ENCODE measurements at places on chromosomes 11 and 22.

DNA sequence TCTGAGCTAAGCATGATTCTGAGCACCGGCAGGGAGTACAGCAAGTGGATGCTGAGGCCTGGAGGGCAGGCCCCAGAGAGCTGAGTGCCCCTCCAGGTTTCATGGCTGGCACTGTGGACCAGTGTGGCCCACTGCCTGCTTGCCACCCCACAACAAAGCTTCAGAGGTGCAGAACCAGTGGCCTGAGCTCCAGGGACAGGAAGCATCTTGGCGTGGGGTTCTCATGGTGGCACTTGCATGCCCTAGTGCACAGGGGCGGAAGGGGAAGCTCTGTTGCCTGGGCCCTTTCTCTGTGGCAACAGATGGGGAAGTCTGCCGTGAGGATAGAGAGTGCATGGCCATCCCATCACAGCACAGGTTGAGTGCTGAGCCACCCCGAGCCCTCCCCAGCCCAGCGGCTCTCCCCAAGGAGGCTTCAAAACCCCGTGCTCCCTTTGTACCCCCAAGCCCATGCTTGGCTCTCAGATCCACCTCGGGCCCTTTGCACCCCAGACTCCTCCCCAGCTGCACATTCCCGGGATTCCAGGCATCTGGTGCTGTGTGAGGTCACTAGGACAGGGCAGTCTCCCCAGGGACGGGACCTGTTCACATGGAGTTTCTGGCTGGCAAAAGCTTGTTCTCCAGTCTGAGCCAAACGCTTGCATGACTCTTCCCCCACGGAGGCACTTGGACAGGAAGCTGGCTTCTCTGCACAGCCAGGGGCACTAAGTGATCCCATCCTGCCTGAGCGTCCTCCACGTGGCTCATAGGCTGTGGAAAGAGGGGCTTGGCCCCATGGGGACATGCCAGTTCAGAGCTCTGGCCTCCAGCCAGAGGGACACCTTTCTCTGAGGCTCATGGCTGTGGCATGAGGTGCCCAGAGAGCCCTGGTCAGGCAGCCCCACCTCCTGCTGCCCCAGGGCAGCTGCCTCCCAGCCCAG is 4.2 kb downstream of the SLC25A1 start:
- DNase-seq, result peak; percentile 89

DNA sequence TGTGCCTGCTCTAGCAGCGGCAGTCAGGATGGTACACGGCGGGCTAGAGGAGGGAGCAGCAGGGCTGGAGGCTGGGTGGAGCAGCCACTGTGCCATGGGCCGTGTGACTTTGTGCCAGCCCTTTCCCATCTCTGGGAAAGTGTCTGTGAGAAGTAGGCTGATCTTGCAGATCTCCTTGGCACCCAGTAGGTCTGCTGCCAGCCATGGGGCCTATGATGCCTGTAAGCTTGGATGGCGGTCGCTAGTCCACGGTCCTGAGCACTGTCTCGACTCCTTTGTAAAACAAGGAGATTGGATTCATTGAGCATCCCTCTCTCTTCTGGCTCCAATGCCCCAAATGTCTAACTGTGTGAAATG is 22.6 kb downstream of the AMPD3 start:
- DNase-seq, result no peak

GRCh38 chr22:24871611-24872205 is 65.7 kb downstream of the SGSM1 start:
- no peak for DNase-seq

DNA sequence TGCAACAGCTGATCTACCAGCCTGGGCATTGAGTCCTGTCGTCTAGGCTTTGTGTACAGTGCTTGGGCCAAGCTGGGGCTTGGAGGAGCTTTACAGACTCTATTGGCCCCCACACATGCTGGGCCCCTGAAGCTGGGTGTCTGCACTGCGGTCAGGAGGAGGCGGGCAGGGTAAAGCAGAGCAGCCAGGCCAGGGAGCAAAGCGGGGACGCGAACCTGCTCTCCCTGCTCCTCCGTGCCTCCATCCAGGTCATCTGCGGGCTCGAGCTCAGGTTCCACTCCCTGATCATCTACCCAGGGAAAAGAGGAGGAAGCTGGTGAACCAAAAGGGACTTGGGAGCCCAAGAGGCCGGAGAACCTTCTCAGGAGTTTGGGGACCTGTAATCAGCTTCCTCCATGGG is 27.0 kb downstream of the USH1C start:
- DNase-seq, result no peak

GRCh38 chr11:74276581-74276980 is 34.9 kb downstream of the P4HA3 start:
- peak; percentile 64 for DNase-seq

DNA sequence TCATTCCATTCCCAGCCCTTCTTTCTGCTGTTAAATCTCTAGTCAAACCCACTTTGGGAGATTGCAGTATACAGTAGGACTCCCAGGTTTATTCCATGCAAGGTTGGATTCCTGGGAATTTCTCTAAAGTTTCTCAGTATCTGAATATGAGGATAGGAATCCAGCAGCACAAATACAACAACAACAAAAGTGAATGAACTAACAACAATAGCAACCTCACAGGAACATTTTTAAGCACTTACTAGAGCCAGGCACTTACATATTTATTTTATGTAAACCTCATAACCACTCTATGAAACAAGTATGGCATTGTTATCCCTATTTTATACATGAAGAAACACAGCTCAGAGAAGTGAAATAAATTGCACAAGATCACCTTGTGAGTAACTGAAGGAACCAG is 1.9 kb downstream of the MMP7 start:
- peak; percentile 27 for DNase-seq

GRCh38 chr11:86888164-86889000 is 66.8 kb downstream of the FZD4 start:
- DNase-seq, result peak; percentile 55

GRCh38 chr22:23803001-23803819 is 16.4 kb downstream of the SMARCB1 start:
- DNase-seq, result no peak

GRCh38 chr22:44366372-44367300 is 53.9 kb upstream of the SHISAL1 start:
- no peak for DNase-seq

DNA sequence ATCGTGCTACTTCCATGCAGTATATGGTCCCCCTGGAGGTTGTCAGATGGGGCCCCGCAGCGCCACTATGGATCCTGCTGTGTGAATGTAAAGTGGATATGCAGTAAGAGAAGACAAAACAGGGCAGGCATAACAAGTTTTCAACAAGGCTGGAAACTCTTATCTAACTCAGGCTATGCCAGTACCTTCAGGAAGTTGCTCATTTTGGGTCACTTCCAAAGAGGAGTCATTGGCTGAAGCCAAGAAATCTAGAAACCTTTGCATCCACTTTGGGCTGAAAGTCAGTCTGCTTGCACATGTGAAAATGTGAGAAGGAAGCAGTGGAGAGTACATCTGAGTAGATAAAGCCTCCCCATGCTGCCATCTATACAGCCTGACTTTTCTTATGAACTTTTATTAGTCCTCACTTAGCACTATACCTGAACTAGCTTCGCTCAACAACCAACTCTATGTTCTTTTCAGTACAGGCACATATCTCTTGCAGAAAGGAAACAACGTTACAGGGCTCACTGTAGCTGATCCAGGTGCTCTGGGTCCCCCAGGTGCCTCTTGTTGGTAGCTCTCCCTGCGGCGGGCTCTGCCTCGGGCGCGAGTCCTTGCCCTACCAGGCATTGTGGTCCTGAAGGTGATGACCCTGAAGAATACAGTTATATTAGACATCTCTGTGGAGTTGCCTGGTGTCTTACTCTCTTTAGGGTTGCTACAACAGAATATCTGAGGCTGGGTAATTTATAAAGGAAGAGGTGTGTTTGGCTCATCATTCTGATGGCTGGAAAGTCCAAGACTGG is 12.4 kb downstream of the PIWIL3 start:
- peak; percentile 38 for DNase-seq

DNA sequence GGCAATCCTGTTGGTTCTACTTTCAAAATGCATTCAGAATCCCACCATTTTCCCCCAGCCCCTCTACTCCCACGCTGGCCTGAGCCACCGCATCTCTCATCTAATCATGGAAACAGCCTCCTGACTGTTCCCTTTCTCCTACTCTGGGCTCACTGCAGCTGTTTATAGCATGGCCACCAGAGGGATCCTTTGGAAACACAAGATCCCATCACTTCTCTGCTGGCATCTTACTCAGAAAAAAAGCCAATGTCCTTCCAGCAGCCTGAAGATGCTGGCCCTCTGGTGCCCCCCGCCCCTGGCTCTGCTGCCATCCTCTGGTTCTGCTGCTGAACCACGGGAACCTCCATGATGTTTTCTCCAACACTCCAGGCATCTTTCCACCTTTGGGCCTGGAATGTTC is 11.1 kb downstream of the MS4A8 start:
- DNase-seq, result no peak

- DNase-seq, result peak; percentile 41
Observed at GRCh38 chr11:32884770-32885384, 7.7 kb upstream of the QSER1 start.

DNA sequence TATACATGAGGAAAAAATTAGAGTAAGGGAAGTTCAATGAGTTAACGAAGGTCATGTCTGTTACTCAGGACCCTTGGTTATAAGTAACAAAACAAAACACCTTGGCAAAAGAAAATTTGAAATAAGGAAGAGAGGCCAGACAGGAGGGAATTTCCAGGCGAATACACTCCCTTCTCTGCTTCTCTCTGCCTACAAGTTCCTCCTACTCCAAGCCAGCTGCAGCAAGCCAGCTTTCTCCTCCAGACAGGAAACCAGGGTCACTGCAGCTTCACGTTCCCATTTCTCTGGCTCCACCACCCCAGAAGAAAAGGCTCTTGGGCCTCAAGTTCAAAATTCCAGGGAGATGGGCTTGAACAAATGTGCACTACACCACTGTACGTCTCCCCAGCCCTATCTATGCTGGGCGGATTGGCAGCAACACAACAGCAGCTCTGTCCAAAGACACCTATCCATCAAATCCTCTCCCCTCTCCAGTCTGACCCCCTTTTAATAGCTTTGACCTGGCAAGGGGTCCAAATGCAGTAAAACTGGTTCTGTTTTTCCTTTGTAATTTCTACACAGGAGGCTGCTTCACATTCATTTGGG is 27.7 kb downstream of the SMCO4 start:
- no peak for DNase-seq

- no peak for DNase-seq
Observed at GRCh38 chr22:35476341-35476740, 64.3 kb upstream of the RASD2 start.

GRCh38 chr11:3004481-3004880 is 12.4 kb upstream of the NAP1L4 start:
- no peak for DNase-seq

DNA sequence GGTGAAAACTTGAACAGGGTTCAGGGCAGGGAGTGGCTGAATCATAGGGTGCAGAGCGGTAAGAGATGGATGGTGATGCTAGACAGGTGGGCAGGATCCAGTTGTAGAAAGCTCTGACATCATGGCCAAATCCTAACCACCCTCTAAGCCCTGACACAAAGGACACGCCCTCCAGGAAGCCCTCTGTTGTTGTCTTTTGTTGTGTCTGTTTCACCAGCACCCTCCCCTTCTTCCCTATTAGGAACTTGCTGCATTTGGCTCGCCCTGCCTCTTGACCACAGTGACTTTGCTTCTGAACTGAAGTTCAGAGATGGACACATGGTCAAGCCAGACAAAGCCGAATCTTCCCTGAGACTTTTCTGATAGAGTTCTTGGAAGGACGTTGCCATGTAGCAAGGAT is 14.2 kb upstream of the APOL6 start:
- no peak for DNase-seq

- no peak for DNase-seq
Observed at GRCh38 chr22:46196278-46196677, 46.0 kb downstream of the PPARA start.

GRCh38 chr11:96317571-96317970 is 25.4 kb downstream of the MAML2 start:
- DNase-seq, result no peak

DNA sequence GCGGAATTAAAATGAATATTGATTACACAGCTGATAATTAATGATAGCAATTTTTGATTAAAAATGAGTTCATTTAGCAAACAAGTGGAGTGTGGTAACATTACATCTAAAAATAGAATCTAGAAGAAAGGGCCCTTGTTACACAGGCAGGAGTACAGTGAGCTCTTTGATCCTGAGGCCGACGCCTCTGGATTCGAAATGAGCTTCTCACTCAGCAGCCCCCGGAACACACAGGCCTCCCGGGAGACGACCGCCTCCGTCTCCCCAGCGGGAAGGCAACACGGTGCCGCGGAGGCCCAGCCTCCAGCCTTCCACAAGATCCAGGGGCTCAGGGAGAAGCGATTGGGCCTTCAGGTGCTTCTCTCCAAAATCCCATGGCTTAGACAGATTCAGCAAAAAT is 379.1 kb downstream of the BRD1 start:
- DNase-seq, result no peak

GRCh38 chr11:811446-812245 is 1.9 kb downstream of the RPLP2 start:
- peak; percentile 46 for DNase-seq

- DNase-seq, result peak; percentile 66
Observed at GRCh38 chr22:38452373-38453065, 2.5 kb downstream of the KCNJ4 start.

GRCh38 chr11:130650456-130651030 is 202.1 kb downstream of the ADAMTS15 start:
- no peak for DNase-seq

DNA sequence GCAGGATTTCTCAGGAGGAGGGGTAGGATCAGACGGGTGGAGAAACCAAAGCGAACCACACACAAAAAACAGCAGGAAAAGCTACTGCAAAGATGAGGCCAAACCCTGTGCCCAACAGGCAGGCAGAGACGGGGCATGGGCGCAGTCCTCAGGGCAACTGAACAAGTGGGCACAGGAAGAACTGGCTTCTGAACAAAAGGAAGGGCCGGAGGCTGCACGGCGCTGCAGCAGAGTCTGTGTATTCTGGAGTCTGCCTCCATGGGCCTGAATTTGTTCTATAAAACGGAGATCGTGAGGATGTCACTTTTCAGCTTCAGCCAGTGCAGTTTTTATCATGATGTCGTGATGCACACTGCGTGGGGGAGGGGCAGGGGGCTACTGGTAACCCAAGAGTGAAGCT is 1026.0 kb downstream of the TBC1D22A start:
- DNase-seq, result no peak

DNA sequence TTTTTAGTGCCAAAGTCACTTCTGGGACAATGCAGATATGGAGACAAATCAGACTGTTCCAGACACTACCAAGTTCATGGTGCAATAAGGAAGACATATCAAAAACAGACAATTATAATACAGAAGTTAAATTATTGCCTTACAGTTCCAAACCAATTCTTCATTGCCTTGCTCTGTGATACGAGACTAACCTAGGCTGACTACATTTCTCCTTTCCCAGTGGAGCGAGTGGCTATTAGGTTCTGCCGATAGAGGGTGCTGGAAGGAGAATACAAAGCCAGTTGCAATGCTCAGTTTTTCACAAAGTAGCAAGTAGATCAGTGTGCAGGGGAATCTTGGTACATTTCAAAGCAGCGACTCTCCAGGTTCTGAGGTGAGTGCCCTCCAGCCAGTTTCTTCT is 67.8 kb downstream of the FAM168A start:
- no peak for DNase-seq

- no peak for DNase-seq
Observed at GRCh38 chr22:31732089-31732829, 17.7 kb downstream of the PRR14L start.

GRCh38 chr11:117837791-117838190 is 13.2 kb upstream of the FXYD2 start:
- DNase-seq, result no peak
